SW480 (cell line): ENCODE measurements at places on chromosomes 13 and 19.
A peak's percentile ranks its signal among the peaks of the same experiment; 100 is the strongest.

GRCh38 chr13:32408296-32409000, 19.5 kb downstream of the N4BP2L1 start:
- DNase-seq, result no peak

DNA sequence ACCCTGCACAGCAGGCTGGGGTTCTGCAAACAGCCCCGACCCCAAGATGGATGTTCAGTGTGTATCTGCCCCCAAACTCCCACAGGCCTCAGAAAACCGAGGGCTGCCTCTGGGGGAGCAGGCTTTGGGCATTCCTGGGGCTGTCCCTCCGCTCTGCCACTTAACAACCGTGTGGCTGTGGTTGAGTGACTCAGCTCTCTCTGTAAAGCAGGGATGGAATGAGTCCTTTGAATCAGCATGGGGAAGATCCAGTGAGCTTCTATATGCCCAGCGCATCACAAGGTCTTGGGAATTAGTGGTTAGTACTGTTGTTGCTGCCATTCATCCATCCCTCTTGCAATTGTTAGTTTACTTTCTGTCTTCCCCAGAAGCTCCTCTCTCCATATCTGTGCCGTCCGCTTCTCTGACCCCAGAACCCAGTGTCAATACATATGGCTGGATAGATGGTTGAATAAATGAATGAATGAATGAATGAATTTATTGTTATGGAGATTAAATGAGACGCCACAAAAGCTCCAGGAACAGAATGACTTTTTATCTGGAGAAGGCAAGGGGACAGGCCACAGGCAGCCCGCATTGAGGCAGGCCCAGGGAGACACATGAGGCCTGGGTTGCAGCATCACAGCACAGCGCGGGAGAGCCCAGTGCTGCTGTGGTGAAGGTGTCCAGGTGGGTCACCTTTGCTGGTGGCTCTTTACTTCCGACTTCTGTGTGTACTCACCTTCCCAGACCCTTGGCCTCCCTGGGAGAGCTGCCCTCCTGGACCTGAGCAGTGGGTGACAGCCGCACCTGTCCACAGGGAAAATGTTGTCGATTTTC, 89.2 kb downstream of the RGCC start:
- peak; percentile 92 for DNase-seq

DNA sequence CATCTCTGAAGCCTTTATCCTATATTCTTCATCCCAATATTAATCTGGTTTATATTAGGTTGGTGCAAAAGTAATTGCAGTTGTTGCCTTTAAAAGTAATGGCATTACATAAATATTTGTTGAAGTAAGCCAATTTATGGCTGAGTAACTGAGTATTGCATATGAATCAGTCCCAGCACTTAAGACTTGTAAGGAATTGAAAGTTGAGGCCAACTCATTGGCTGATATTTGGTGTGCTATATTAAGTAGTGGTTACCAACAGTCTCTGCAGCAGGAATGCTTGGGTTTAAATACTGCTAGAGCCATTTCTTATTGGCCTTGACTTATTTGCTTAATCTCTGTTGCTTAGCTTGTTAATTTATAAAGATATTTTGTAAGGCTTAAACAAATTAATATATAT, 460.7 kb downstream of the GPC6 start:
- DNase-seq, result no peak

DNA sequence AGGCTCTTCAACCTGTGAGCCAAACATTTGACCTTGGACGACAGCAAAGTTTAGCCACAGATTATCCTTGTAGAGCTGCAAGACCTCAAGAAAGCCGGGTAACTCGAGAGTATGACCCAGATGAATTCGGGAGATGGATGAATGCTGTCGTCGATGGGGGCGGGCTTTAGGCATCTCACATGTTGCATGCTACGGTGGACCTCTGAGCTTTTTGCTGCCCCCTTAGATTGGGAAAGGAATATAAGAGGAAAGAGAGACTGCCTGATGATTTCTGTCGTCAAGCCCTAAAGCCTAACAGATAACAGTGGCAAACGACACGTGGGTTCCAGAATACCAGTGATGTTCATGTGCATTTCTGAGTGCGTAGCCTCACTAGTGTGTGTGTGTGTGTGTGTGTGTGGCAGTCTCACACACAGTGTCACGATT, 730 bp upstream of the ABCC4 start:
- no peak for DNase-seq

- no peak for DNase-seq
Measured at GRCh38 chr19:32396046-32396652, 9.4 kb upstream of the DPY19L3 start.

DNA sequence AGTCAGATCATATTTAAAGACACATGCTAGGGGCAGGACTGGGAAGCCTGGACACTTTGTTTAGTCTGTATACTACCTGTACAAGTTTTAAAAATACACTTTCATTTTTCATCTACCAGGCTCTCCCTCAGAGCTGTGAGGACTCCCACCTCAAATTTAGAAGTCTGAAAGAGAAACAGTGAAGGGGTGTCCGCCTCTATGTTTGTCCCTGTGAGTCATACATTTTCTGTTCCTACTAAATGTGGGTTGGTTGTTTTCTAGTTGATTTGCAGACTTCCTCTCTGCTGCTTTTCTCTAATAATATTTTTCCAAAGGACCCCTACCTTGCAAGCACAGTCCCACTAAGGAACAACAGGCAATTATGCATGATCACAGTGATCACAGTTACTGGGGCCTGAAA, 110.5 kb downstream of the ENOX1 start:
- DNase-seq, result no peak

DNA sequence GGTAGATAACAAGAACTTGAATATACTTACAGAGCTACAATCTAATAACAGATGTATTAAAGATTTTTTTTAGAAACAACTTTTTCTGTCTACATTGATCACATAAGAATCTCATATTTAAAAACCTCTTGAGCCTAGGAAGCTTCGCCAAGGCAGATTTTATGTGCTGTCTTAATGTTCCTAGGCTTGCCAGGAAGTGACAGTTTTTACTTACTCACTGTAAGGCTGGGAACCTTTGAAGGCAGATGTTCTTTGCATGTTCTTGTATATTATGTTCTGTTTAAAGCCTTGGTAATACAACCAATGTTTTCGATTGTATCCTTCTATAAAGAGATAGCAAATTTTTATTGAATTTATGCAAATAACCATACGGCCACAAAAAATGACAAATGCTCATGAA, 492.7 kb downstream of the GPC5 start:
- no peak for DNase-seq

- DNase-seq, result no peak
Measured at GRCh38 chr19:48836089-48837017, at the start of gene HSD17B14. TSS of gene HSD17B14 (minus strand) at chr19:48836491. CDS start at chr19:48836411, 80 bp downstream.

DNA sequence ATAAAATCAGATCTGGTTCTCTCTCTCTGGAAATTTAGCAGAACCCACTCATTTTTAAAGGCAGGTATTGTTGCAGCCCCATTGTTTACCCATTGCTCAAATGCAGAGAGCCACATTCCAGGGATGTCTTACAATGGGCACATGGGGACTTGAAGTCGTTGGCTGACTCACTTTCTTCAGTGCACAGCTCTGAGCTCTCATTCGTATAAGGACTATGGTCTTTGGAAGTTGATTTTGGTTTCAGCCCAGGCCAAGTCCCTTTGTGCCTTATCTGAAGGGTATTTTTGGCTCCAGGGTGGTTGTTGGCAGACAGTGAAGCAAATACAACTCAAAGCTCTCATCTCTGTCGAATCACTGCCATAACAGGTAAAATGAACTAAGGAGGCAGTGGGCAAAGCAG, 47.3 kb upstream of the CLDN10 start:
- no peak for DNase-seq

- DNase-seq, result no peak
Measured at GRCh38 chr19:57935731-57936130, 529 bp upstream of the ZNF418 start.

DNA sequence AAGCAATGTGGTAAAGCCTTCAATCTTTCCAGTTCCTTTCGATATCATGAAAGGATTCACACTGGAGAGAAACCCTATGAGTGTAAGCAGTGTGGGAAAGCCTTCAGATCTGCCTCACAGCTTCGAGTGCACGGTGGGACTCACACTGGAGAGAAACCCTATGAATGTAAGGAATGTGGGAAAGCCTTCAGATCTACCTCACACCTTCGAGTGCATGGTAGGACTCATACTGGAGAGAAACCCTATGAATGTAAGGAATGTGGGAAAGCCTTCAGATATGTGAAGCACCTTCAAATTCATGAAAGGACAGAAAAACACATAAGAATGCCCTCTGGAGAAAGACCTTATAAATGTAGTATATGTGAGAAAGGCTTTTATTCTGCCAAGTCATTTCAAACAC, 15.6 kb upstream of the ZNF763 start:
- no peak for DNase-seq

- DNase-seq, result no peak
Measured at GRCh38 chr13:50222569-50223332, 207.5 kb downstream of the KCNRG start.

DNA sequence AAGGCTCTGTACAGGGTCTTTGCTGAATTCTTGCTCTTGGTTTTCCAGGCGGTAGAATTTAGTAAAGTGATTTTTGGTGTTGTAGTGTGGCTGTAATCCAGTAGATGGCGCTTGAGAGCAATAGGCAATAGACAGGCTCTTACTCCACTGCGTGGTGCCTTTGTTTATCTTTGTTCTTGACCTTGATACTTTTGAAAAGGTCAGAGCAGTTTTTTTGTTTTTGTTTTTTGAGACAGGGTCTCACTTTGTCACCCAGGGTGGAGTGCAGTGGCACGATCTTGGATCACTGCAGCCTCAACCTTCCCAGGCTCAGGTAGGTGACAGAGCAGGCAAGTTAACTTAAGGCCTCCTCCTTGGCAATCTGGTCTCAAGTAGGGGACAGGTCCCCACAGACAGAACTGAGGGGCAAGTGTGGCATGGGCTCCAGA, 12.2 kb upstream of the LILRA5 start:
- DNase-seq, result peak; percentile 38

DNA sequence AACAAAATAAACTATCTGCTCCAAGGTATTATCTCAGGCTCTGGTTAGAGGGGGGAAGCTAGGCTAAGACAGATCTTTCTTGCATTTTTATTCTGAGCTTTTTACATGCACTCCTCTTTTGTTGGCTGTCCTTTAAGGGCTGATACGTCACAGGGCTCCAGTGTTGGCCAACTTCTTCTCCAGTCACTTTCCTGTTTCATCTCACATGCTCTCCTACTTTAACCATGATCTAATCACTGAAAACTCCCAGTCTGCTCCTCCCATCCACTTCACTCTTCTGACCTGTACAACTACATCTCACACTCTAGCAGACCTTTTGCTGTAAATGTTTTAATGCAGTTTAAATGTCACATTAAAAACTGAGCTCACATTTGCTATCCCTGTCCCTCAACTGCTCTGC, 510.0 kb upstream of the KLF12 start:
- no peak for DNase-seq

- DNase-seq, result no peak
Measured at GRCh38 chr13:44133626-44134025, 240.0 kb upstream of the SERP2 start.

DNA sequence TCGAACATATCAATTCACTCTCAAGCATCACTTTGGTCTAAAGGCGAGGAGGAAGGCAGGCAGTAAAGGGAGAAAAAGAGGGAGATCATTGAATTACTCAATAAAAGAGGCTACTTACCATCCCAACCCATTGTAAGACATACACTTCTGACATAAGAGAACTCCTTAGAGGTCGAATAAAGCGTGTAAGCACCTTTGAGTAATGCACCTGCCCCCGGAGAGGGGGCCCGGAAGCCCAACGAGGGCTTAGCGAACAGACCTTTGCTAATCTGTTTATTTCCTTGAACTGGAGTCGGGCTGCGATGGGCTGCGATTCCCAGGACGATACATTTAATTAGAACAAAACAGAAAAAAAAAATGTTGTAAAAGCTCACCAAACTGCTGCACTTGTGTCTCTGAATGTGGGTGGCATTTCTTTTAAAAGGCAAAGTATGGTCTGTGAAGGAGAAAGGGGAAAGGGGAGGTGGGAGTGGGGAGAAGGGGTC, 3.0 kb downstream of the ZC3H4 start:
- DNase-seq, result peak; percentile 41

GRCh38 chr13:87128036-87128435, 543.1 kb upstream of the SLITRK5 start:
- DNase-seq, result no peak
